ENCODE measurements at places on chromosomes 4 and X.

DNA sequence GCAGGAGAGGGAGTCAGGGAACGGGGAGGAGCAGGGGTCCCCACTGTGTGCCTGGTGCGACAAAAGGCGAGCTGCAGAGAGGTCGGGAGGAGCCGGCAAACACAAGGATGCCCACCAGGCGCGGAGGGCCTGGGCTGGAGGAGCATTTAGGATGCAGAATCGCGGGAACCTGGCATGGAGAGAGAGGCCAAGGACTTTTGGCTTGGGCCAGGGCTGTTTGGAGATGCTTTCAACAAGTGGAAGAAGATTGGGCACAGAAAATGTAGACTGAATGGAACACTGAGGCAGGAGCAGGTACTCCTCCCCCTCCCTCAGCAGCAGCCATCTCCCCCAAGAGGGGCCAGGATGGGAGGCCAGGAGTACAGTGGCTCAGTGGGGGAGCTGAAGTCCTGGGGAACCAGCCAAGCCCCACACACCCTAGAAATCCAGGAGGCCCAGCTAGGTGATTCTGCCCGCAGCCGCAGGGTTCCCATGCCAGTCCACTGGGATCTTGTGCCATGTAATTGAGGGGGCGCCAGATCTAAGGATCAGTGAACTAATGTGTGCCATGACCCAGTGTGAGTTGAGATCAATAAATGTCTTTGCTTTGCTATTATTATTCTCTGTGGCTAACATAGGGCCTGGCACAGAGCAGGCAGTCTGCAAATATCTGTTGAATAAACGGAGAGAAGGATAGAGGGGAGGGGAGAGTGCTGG, 1.1 kb upstream of the ABLIM2 start:
- DNase-seq = no peak

DNA sequence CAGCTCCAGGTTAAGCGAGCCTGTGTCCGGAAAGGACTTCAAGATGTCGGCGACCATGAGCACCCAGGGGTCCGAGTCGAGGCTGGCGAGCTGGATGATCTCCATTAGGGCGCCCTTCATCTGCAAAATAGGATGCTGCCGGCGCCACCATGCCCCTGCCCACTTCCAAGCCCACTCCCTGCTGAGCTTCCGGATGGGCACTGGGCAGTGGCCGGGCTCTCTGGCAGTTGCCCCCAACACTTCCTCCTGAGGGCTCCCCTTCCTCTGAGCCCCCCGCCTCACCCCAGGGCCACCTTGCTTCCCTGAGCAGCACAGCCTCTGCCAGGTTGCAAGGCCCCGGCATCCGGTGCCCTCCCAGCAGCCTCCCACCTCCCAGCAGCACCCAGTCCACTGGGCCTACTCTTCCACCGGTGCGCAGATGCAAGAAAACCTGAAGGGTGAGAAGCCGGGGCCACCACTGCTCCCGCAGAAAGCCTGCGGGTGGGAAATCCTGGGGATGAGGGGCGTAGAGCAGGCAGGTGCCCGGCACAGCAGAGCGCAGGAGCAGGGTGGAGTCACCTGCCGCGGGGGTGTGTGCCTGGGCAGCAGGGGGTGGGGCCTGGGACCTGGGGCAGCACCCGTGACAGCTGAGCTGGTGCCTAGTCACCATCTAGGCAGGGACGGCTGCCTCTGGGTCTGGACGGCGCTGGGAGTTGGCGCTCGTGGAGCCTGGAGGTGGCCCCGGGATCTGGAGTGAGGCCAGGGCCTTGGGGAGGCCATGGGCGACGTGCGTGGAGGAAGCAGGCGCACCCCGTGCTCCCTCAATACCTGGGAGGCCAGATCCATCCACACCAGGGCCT, 17.0 kb downstream of the NELFA start:
- no peak for DNase-seq

- no peak for DNase-seq
These were observed 127.6 kb upstream of the ETNPPL start for GRCh38 chr4:108890484-108890881.

GRCh38 chr4:121668368-121669162, 28.2 kb downstream of the ANXA5 start:
- no peak for DNase-seq

DNA sequence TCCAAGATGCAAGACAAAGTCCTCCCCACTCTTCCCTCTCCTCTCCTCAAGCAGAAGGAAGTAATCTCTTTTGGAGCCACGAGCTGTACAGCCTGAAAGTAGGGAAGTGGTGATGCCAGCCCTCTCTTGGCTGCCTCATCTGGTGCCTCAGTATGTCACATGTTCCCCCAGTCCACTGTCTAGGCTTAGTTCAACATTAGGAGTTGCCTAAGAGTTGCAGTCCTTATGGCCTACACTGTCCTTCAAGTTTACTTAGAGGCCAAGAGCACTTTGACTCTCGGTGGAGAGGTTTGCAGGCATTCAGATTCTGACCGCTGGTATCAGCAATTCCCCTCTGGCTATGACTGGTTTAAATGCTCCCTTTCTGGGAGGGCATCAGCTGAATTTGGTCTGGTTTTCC, 735.6 kb downstream of the GLUD2 start:
- DNase-seq = no peak

GRCh38 chrX:110420771-110421499, 62.3 kb downstream of the RTL9 start:
- peak; percentile 29 for DNase-seq

Data from erythroblast (primary cell).